ENCODE measurements at places on chromosomes 2 and 18.

GRCh38 chr2:203685081-203685621 lies 21.3 kb upstream of the CD28 start:
- peak; percentile 97 for DNase-seq

DNA sequence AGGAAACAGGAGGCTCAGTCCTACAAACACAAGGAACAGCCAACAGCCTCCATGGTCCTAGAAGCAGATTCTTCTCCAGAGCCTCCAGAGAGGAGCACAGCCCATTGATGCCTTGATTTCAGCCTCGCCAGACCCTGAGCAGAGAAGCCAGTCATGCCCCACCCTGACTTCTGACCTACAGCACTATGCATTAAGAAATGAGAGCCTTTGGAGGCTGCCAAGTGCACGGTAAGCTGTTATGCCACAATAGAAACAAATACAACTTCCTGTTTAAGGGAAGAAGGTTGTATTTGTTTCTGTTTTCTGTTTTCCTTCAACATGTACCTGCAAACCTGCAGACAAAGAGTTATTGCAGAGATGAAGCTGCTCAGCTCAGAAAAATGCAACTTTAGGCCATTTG lies 181.3 kb upstream of the AGAP1 start:
- no peak for DNase-seq

- no peak for DNase-seq
These were observed 7.8 kb upstream of the ARHGAP25 start for GRCh38 chr2:68726608-68727367.

DNA sequence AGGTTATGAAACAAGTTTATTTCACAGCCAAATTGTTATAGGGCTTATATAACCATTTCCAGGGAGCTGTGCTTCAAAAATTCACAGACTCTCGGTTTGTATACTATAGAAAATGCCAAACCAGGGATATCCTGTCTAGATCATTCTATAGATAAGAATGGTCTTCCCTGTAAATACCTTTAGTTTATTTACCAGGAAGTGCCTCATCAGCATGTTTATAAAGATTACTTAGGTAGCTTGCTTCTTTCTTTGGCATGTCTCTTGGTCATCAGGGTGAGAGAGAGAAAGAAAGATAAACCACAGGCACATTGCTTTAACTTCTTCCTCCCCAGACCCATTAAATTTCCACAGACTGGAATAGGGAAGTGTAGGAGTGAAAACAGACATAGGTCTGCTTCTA lies 439.4 kb downstream of the SPAG16 start:
- no peak for DNase-seq

- peak; percentile 76 for DNase-seq
These were observed 52.3 kb downstream of the ZNF521 start for GRCh38 chr18:25299426-25300300.

- DNase-seq: no peak
These were observed 8.6 kb downstream of the MREG start for GRCh38 chr2:216004697-216005283.

DNA sequence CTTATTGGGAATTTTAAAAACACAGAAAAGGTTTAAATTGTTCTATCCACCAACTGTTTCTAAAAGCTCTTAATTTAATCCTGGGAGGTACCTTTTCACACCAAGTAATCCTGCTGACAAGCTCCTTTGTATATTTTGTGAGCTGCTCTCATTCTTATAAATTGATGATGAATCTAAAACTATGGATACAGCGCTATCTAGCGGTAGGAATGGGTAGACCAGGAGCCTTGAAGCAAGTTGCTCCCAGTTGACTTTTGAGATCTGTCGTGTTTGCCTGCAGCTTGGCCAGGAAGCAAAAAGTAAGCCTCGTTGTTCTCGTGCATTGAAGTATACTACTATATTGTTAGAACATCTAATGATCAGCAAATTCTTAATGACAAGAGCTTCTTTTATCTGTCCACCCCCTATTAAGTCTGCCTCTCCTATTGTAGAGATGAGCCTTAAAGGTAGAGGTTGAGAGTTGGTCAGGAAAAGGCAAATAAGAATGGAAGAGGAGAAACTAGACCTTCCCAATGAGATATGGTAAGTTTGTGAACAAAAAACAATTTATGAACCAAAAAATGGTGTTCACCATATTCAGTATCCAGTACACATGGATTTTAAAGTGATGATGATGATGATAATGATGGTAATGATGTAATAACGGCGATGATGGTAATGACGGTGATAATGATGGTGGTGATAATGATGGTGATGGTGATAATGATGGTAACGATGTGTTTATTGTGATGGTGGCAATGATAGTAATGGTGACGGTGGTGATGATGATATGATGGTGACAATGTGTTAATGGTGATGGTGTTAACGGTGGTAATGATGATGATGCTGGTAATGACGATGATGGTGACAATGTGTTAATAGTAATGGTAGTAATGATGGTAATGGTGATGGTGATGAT lies 212.1 kb upstream of the NCKAP5 start:
- peak; percentile 90 for DNase-seq

GRCh38 chr2:235512699-235513053 lies 18.8 kb downstream of the AGAP1 start:
- DNase-seq: no peak

DNA sequence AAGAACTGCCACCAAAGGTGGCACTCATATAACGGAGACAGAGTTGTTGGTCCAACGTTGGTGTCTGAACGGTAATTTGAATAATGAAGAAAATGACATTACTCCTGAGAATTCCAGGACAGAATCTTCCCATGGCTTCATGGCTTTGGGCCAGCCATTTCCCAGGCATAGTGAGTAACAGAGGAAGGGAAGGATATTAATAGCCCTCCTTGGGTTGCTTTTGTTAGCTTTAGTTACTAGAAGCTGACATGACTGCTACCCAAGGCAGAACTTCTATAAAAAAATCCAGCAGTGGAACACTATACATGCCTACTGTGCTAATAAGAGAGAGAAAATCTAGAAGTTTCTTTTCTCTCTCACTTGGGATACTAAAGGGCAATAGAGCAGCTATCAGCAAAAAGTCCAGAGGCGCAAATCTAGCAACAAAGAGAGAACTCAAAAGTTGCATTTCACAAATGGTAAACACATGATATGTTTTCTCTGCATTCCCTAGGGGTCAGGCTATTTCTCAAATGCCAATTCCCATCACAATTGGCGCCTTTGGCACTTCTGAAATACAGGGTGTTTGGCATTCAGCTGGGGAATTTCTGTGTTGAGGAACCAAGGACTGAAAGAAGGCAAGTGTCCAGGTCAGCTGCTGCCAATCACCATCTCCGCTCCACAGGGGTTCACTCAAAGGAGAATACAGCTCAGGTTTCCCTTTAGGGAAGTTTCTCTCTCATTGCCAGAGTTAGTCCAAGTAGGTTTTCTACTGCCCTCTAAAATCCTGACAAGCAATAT lies 160.8 kb upstream of the KYNU start:
- peak; percentile 73 for DNase-seq

DNA sequence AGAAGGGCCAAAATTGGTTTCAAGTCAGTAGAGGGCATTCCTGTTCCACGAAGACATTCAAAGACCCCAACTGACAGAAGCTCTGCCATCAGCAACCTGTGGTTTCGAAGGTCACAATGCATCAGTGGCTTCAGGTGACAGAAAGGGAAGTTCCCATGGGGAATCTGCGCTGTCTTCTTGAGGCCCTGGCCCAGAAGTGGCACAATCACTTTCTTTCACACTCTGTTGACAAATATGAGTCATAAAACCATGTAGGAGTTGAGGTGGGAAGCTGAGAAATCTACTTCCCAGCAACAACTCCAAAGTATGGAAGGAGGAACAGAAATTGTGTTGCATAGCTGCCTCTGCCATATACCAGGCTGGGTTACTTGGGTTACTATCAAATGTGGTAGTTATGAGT lies 621.1 kb upstream of the FANCL start:
- DNase-seq: no peak

- no peak for DNase-seq
These were observed 542.6 kb upstream of the KLHL29 start for GRCh38 chr2:22842205-22842869.

GRCh38 chr2:73070643-73071359 lies 711 bp downstream of the SFXN5 start:
- DNase-seq: no peak

GRCh38 chr2:152465541-152465940 lies 130.6 kb downstream of the FMNL2 start:
- DNase-seq: no peak

- no peak for DNase-seq
These were observed 10.3 kb downstream of the ITGA6 start for GRCh38 chr2:172437419-172438341.

- DNase-seq: peak; percentile 51
These were observed 680 bp upstream of the LBH start for GRCh38 chr2:30230497-30231211.

DNA sequence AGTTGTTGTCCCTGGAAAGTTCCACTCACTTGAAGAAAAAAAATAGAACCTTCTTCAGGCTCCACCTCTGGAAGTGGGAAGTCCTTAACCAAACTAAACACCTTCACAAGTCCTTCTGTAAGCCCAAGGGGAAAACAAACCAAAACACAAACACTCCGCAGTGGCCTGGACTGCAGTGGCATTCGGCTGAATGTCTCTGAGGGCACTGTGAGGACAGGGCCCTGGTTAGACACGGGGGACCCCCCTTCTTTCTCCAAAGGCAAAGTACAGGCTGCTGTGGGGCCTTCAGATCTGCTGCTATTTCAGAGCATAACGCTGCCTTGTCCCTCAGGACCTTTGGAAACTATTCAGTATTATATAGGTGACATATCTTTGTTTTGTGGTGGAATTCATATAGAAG lies 28.1 kb downstream of the FOSL2 start:
- no peak for DNase-seq

GRCh38 chr2:190540048-190540447 lies 5.5 kb upstream of the NEMP2 start:
- DNase-seq: peak; percentile 24

GRCh38 chr2:9473308-9473984 lies 905 bp upstream of the IAH1 start:
- DNase-seq: no peak

DNA sequence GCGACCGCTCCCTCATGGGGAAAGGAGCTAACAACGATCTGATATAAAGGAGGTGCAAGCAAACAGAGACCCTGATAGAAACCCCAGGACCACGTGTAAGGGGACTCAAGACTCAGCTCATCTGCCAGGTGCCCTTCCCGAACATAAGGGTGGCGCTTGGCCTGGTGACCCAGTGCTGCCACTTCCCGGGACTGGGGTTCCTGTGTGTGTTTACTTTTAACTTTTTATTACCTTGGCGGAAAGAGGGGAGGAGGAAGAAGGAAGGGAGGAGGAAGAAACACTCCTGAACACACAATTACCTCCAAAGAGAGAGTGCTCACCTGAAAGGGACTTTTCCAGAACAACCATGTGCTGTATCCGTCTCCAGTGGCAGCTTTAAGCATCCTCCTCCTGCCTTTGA lies 56.5 kb upstream of the EDAR start:
- DNase-seq: no peak

DNA sequence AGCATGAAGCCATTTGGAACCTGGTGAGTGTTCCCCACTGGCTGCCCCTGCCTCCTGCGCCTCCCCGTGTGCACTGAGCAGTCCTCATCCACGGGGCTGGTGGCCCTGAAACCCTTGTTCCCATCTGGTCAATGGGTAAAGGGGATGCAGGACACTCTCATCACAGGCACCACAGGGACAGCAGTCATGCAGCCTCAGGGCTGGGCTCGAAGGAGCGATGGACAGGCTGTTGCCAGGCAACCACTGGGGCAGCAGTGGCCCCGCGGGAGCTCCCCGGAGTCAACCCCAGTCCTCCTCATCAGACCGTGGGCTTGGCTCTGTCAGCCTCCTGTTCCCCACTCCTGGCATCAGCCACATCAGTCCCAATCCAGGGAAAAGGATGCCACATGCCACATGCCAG lies 509.5 kb downstream of the EIPR1 start:
- no peak for DNase-seq

DNA sequence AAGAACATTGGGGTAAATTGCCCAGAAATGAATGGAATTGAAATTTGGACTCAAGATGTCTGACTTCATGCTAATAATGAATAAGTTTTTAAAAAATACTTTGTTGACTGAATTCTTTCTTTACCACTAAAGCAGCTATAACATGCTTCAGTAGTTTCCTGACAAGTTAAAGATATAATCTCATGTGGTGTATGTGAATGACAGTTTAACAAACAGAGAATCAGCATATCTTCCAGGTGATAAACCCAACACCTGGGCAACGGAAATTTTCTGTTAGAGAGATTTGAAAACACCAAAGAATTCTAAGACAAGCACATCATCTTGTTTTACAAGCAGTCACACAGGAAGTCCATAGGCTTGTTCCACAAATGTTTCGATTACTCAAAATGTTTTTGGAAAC lies 372.6 kb upstream of the VRK2 start:
- DNase-seq: no peak

DNA sequence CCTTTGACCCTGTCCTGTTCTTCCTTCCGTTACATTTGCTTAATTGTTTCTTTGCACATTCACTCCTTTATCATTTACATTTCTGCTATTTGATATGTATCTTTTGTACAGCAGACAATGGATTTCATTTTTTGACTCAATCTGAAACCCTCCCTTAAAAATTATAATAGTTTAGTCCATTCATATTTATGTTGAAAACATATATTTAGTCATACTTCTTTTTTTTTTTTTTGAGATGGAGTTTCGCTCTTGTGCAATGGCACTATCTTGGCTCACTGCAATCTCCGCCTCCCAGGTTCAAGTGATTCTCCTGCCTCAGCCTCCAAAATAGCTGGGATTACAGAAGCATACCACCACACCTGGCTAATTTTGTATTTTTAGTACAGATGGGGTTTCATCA lies 95.3 kb upstream of the TGFA start:
- DNase-seq: no peak

GRCh38 chr2:23124214-23124750 lies 260.7 kb upstream of the KLHL29 start:
- no peak for DNase-seq

DNA sequence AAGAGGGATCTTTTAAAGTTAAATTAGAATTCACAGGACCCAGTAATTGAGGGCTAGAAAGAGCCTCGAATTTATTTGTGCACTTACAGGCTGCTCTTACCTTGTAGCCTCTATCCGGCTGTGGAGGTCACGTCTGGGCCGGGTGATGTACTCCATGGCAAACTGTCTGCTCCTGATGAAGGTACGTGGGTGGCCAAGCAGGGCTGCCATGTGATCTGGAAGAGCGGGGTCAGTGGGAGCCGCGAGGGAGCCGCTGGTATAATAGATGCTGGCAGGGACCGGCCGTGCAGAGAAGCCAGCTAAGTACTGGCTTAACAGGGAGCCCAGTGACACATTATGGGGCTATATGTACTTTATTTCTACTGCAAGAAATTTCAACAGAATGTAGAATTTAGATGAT lies 59.2 kb downstream of the ADI1 start:
- no peak for DNase-seq

DNA sequence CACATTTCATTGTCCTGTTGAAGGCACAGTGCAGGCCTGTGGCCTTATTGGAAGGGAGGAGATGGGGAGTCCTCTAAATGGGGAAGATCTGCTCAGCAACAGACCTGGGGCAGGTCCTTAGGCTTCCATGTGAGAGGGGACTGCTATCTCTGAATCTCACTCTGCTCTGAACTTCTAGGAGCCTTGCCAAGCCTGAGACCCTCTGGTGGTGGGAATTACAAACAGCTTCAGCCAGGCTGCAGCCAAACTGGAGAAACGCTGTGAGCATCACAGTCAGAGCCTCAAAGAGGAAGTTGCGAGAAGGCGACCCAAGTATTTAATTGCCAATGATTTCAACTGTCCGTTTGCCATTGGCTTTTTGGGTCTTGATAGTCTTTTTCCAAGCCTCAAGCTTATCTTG lies 66.8 kb upstream of the MC2R start:
- DNase-seq: no peak

Measured in choroid plexus epithelial cell (primary cell).